ENCODE measurements at places on chromosomes 2 and 18.
A peak's percentile ranks its signal among the peaks of the same experiment; 100 is the strongest.

DNA sequence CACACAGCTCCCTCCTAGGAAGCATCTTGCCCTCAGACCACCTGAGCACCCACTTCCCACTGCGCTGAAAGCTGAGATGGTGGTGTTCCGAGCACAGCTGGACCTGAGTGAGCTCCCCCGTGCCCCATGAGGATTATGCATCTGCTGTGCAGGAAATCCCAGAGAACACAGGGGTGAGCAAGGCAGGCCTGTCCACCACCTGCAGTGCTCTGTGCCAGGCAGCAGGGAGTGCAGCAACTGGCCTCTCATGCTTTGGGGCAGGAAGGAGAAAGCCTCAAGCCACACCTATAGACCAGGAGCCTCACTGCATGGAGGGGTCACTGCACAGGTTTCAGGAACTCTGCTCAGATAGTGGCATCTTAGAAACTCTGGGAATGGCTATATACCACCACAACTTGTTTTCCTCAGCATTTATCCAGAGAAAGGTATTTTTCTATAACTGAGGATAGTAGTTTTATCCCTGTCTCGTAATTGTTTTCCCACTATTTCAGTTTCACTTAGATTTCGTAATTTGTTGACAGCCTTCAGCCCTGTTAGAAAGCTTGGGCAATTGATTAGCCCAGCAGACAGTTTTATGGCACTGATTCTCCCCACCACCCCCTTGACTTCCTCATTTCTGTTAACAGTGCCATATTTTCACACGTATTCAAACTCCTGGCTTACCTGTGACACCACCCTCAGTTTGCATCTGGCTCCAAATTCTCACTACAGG, 144.3 kb upstream of the DAPL1 start:
- DNase-seq = no peak

GRCh38 chr2:19035238-19035637, 323.2 kb downstream of the OSR1 start:
- DNase-seq = no peak

DNA sequence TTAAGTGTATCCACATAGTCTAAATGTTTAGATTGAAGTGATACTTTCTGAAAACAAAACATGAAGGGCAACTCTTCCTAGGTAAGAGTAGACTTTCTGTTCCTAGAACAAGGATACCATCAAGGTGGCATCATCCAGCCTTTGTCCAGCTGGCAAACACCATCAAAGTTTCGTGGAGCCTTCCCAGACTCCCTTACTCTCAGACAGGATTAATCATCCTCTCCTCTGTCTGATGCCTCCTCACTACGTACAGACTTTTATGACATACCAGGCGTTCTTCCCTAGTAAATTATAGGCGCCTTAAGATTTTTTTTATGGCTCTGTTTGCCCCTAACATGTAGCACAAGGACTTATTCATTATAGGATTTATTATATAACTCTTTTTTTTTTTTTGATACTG, 29.4 kb upstream of the ASNSD1 start:
- DNase-seq = no peak

DNA sequence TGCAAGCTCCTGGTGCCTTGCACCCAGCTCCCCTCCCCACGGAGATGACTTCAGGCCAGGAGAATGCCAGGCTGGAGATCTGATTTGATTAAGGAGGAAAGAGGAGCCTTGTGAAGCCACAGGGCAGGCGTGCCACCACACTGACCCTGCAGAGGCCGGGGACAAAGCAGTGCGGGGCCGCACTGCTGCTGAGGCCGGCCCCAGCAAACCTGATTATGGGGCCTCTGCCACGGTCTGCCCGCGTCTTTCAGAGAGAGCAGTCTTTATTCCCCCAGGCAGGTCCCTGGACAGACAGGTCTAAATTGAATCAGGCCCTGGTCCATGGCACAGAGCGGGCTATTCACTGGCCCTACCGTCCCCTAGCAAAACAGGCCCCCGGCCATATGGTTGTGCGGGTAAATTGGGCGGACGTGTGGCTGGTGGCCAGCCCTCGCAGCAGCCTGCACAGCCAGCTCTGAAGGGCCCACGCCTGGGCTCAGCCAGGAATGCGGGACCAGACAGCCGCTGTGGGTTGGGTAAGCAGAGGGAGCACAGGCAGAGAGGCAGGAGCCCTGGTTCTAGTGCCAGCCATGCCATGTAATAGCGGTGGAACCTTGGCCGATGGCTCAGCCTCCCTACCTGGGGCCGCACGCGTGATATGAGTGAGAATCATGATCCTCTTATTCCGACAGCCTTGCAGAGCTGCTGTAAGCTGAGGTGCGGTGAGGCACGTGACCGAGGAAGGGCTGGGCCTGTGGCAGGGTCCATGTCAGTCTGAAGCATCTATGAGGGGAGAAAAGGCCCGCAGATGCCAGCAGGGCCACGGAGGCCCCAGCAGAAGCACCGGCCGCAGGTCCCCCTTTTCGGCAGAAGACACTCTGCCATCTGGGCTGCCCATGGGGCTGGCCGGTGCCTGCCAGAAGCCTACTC, 97.3 kb upstream of the MYCN start:
- no peak for DNase-seq

DNA sequence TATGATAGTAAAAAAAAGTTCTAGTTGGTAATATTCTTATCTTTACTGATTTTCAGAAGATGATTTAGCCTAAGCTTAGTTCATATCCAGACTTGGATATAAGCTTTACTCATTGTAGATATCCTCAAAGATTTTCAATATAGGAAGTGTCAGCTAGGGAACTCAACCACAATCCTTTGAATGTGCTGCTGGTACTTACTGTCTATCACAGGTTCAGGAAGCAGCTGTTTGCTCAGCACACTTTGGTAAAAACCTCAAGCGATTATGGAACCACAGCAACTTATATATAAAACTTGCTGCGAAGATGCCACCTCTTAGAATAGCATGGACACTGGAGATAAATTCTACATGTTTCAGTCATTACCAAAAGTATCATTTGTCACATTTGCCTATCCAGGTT, 60.1 kb upstream of the TNFRSF11A start:
- no peak for DNase-seq

GRCh38 chr2:239303711-239304532, 96.9 kb downstream of the HDAC4 start:
- DNase-seq = no peak

- no peak for DNase-seq
Measured at GRCh38 chr2:217852555-217853211, 150.1 kb downstream of the TNS1 start.

- DNase-seq = no peak
Measured at GRCh38 chr2:219099329-219099728, 38.6 kb upstream of the IHH start.

DNA sequence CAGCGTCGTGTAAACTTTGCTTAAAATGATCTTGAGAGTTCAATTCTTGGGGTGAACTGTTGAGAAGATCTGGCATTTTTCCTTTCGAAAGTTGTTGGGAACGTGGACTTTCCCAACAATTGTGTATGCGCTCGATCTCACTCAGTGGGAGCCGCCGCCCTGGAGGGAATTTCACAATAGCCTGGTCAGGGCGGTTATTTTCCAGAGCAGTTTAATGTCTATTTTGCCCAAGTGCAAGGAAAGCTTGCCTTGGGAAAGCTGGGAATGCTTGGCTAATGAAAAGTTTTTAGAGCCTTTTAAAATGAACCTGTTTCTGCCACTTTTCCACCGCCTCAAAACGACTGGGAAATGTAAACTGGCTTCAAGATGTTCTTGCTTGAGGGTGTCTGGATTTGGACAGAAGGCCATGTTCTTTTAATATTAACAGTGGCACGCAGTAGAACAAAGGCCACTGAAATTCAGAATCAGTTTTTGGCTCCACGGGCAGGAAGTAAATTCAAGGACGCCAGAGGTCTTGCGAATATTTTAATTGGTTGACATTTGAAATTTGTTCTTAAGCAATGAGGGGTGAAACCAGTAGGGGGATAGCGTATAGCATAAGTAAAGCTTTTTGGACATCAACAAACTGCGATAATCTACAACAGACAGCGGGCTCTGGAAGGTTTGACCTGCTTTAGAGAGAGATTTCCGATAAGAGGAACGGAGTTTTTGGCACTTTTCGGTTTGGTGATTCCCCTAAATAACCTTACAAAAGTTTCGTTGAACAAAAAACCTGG, 1.2 kb downstream of the CFLAR start:
- DNase-seq = peak; percentile 77

Measured in NCI-H1417 (cell line).